Activated T-helper 1 cell treated with Interleukin-2 at 50 U/mL for 16 hours (primary cell): ENCODE measurements at places on chromosomes 4 and X.
A peak's percentile ranks its signal among the peaks of the same experiment; 100 is the strongest.

- no peak for DNase-seq
These were observed 65.4 kb upstream of the NKX1-1 start for GRCh38 chr4:1471443-1472147.

DNA sequence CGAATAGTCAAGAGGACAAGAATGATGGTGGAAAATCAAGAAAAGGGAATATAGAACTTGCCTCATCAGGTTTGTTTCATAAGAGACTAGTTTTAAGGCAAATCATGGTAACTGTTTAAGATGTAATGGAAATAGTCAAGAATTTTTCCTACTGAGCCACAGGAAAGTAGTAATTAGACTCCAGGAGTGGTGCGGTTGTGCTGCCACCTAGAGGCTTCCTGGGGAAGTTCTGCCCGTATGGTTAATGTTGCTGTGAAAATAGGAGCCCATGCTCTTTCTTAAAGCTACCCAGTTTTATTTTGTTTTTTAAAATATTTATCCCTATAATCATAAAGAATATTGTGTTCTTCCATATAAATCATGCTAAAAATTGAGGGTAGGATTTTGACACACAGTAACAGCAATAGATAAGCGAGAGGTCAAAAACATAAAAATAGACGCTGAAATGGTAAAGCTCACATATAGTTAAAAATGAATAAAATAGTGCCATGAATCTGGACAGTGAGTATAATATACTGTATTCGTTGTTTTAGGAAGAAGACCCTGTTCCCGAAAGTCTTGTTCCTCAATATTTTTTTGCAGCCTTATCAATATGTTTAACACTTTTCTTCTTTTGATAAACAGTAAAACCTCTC is 87.0 kb downstream of the PHOX2B start:
- DNase-seq, result no peak

DNA sequence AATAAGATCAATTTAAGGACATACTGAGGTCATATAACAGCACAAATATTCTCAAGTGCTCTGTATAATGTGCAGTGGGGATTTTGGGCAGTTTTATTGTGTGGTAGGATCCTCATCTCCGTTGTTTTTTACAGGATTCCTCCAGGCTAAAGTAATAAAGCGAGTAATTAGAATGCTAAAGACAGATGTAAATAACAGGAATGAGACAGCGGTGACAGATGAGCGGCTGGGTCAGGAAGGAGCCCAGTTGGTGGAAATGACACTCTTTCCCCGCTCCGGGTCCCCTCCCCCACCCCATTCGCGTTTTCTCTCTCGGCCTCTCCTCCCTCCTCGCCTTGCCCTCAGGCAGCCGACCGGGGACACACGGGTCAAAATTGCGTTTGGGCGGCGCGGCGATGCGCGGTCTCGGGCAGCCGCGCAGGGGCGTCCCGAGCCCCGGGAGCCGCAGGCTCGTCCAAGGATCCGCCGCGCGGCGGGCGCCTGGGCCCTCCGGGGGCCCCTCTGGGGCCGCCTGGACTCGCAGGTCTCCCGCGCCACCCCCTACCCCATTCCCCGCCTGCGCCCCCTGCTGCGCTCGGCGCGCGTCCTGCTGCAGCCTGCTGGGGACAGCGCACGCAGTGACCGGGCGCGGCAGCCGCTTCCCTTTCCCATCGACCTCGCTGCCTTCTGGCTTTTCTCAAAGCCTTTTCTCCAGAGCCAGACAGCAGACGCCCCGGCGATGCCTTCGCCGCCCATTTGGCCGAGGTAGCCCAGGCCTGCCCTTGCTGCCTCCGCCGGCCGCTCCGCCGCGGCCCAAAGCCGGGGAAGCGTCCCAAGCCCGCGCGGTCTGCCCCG is 16.2 kb downstream of the POU4F2 start:
- DNase-seq, result no peak

GRCh38 chr4:99847362-99847976 is 30.8 kb downstream of the DAPP1 start:
- no peak for DNase-seq

DNA sequence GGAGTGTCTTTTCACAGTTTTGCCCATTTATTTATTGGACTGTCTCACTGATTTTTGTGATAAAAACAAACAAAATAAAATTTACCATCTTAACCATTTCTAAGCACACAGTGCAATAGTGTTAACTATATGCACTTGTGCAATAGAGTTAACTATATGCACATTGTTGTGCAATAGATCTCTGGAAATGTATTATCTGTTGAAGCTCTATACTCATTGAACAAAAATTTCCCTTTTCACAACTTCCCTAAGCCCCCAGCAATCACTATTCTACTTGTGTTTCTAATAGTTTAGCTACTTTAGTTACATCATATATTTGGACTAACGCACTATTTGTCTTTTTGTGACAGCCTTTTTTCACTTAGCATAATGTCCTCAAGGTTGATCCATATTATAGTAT is 59.7 kb upstream of the BEX4 start:
- no peak for DNase-seq

DNA sequence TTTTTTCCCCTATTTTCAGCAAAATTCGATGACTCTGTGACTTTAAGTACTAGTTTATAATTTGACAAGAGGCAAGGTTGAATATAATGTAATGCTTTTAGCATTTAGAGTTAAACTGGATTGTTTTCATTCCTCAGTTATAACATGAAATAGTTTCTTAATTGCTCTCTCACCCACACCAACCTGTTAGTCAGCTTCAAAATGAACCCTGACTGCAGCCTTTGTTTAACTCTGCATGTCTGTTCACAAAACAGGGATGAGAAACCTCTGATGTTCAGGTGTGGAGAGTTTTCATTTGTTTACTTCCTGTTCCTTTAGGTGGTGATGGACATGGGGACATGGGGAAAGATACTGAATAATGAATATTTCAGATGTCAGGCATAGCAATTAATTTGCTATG is 49.9 kb upstream of the MND1 start:
- no peak for DNase-seq

- no peak for DNase-seq
These were observed 31.1 kb upstream of the BMPR1B start for GRCh38 chr4:94726524-94727123.

- no peak for DNase-seq
These were observed 31.7 kb upstream of the PDLIM3 start for GRCh38 chr4:185566972-185567371.

DNA sequence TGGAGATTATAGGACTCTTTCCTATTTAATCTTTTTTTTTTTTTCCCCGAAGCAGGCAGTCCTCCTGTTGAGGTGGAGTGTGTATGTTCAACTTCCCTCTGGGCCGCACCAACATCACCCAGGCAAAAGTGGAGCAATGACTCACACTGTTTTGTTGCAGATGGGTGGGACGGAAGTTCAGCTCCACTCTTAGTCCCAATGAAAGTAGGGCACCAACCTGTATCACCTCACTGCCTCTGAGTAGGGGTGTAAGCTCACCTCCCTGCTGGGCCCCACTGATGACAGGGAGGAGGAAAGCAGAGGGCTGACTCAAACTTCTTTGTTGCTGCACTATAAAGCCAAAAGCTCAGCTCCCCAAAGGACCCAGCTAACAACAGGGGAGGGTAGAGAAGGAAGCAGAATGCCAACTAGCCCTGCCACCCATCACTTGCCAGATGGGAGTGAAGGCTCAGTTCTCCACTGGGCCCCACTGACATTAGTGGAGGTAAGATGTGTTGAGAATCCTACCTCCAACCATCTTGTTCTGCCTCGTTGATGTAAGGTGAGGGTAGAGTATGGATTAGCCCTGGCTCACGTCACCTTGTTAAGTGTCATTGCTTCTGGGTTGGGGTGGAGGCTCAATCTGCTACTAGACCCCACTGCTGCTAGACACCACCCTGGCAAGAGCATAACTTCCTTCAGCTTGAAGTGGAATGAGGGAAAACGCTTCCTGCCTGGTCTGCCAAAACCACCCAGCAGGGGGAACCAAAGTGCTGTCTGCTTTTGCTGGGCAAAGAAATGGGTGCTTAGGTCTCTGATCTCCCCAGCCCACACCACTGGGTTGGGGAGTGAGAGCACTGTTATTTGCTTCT is 14.1 kb downstream of the RPS6KA3 start:
- peak; percentile 54 for DNase-seq

GRCh38 chrX:85543866-85544265 is 164.4 kb upstream of the POF1B start:
- no peak for DNase-seq

DNA sequence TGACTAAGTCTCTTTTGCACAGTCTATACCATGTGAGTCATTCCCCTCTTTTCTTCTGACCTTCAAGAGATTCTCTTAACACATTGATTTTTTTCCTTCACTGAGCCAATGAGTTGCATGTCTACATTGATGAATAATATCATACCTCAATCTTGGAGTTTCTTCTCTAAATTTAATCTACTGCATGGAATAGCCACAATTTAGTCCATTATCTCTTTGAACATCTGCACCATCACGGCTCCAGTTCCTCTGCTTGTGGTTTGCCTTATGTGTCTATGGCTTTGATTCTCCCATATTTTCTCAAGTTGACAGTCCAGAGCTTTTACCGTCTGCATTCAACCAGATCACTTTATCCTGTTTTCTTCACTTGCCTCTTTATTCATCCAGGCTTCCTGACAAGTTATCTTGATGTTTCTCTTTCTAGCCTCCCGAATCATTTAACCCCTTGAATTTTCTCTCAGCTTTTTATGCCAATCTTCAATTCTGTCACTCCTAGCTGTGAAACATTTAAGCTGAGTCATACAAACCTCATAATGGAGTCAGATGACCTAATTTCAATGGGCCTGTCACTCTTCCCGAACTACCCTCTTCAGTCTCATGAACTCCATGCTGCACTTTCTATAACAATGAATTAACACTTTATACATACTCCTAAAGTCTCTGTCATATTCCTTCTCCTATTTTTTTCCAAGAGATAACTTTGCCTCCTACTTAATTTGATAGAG is 222.3 kb downstream of the CPE start:
- DNase-seq, result no peak
